ENCODE measurements at places on chromosomes 2 and 18.
A peak's percentile ranks its signal among the peaks of the same experiment; 100 is the strongest.

- DNase-seq: peak; percentile 16
Measured at GRCh38 chr2:60641811-60642788, 88.6 kb upstream of the BCL11A start.

GRCh38 chr2:216082805-216083204 lies 1.1 kb downstream of the TMEM169 start:
- no peak for DNase-seq

DNA sequence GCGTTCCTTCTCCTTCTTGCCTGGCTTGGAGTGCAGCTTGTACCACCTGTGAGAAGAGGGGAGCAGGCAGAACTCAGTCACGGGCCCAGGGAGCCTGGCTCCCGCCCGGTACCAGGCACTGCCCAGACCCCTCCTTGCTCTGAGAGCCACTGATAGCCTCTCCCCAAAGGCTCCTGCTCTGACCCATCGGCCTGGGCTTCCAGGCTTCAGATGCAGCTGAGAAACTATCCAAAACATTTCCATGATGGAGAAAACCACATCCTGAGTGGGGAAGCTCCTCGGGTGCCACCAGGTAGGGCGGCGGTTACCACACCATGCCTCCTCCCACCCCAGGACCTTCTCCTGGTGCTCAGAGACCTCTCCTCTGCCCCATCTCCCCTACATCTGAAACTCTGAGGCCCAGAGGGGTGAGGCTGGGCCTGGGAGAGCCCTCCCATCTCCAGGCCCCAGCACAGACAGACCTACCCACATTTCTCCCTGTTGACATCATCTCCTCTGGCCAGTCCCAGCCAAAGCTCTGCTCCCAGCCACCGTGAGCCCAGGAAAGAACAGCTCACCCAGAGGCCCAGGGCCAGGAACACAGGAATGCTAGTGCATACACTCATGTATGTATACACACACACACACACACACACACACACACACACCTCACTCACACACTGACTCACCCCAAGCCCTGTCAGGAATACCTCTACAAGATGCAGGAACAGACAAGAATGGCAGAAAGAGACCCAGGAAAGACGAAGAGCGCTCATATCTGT lies 17.9 kb upstream of the SFXN5 start:
- DNase-seq: no peak

DNA sequence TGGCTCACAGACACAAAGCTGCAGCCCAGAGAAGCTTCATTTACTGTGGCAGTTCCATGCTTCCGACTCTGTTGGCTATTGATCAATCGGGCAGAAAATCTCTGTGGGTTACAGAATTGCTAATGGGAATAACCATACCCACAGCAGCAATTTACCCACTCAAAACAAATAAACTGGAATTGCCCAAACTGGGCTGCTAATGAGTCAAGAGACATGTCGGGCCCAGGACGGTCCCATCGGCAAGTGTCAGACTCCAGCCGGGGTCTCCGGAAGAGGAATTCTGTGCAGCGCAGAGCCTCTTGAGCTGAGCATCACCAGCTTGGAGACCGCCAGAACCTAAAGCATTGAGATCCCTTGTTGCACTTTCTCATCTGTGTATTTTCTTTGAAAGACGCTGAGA lies 67.8 kb downstream of the TMEM18 start:
- DNase-seq: no peak

GRCh38 chr2:129178356-129178755 lies 801.1 kb upstream of the RAB6C start:
- DNase-seq: no peak

GRCh38 chr18:23872701-23873550 lies 141.6 kb upstream of the TTC39C start:
- DNase-seq: no peak

- no peak for DNase-seq
Measured at GRCh38 chr2:37267685-37268084, 36.2 kb downstream of the NDUFAF7 start.

DNA sequence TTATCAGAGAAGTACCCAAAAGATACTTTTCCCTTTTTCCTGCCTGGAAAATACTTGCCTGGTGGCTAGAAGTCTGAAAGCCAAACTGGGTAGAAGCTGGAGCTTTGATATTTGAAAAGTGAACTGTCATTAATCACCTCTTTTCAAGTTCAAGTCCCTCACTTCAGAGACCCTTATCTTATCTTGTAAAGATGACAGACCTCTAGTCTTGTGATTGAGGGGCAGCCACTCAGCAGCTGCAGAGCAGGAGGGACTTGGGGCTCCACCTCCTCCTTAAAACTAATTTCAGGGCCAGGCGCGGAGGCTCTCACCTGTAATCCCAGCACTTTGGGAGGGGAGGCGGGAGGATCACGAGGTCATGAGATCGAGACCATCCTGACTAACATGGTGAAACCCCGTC lies 64.2 kb upstream of the CDCA7 start:
- no peak for DNase-seq

GRCh38 chr2:18132697-18133096 lies 254.2 kb downstream of the KCNS3 start:
- DNase-seq: no peak

DNA sequence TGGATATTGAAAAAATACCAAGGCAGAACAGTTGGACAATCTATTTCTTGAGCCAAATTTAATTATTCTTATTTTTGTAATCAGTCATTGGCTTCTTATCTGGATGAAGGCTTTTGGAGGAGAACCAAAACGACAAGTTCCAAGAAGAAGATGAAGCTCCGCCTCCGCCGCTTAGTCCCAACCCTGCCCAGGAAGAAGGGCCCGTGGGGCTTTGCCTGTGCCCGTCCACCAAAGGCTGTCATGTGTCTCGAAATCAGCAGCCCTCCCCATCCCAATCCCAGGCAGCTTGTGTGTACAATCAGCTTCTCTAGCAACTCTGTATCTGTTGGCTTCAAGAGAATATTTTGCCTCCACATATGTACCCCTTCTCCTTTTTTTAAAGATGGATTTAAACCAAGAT lies 24.6 kb downstream of the PTRHD1 start:
- no peak for DNase-seq

GRCh38 chr18:8368512-8369217 lies 240.6 kb upstream of the RAB12 start:
- DNase-seq: no peak

DNA sequence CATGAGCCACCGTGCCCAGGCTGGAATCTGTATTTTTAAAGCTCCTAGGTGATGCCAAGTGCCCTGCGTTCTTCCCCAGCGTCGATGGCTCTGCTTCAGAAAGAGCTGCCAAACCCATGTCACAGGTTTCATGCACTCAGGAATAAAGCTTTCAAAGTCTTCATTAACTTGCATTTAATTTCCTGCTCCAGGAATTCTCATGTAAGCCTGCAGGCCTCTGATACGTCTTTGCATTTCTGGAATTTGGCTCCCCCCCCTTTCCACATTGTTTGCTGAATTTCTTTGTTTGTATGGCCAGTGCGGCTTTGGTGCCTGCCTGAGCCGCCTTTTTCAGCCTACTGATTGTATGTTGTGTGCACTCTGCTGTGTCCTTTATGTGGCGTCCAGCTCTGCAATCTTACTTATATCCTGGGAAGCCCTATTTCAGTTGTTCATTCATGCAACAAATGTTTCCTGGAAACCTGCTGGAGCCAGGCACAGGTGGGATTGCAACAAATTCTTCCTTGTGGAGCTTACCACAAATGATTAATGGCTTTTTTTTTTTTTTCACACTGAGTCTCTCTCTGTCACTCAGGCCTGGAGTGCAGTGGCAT lies 17.9 kb upstream of the OTOF start:
- DNase-seq: no peak

DNA sequence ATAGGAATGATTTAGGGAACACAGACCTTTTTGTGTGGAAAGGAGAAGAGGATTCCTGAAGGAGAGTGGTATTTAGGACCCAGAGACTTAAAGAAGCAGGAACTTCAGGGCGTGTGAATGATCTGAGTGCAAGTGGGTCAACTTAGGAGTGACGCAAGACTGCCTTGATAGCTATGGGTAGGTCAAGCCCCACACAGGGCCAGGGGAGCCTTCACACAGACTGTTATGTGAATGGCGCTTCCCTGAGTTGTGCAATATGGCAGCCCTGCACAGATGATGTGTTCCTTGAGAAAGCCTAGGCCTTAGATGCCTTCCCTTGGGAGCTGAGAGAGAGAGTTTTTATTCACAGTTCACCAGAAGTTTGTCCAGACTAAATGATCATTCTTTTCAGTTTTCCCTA lies 47.1 kb upstream of the IGFBP5 start:
- DNase-seq: no peak

DNA sequence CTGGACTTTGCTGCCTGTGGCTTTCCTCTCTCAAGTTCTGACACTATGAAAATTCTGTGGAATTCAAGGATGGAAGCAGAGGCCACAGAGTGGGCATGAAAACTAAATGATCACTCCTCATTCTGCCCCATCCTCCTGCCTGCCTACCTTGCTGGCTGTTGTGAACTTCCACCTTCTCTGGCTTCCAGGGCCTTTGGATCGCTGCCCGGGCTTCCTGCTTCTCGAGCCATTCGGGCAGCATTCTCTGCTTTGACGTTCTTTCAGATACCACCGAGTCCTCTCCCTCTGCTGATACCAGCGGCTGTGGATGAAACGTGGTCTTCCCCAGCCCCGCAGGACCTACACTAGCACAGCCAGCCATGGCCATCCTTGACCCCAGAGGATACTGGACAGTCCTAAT lies 327.7 kb upstream of the SLC14A2 start:
- DNase-seq: no peak

- DNase-seq: no peak
Measured at GRCh38 chr2:146661473-146662096, 1183.2 kb upstream of the ACVR2A start.

DNA sequence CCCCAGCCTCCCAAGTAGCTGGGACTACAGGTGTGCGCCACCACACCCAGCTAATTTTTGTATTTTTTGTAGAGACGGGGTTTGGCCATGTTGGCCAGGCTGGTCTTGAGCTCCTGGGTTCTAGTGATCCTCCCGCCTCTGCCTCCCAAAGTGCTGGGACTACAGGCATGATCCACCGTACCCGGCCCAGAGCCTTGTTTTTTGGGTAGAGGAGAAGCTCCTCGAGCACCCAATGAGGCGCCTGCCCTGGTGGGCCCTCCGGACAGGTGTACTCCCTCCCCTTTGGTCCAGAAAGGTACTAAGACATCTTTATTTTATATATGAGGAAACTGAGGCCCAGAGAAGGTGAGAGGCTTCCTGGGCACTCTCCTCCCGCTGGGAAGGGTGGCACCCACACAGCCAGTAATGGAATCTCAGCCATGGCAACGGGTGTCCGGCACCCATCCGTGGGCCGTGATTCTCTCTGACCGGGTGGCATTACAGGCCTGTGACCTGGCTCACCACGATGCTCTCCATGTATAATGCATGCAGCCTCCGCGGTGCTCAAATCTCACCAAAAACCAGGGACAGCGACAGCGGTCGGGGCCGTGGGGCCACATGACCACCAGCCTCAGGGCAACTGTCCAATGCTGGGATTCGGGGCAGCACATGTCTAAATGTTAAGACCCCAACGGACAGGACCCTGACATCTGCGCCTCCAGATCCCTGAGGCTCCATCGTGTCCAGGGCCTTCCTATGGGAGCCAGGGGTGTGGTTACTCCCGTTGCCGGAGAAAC lies 16.8 kb upstream of the KLHL30 start:
- no peak for DNase-seq

- no peak for DNase-seq
Measured at GRCh38 chr18:2921778-2922177, 75.0 kb downstream of the EMILIN2 start.

GRCh38 chr18:32319084-32319483 lies 129.2 kb downstream of the MEP1B start:
- DNase-seq: no peak

DNA sequence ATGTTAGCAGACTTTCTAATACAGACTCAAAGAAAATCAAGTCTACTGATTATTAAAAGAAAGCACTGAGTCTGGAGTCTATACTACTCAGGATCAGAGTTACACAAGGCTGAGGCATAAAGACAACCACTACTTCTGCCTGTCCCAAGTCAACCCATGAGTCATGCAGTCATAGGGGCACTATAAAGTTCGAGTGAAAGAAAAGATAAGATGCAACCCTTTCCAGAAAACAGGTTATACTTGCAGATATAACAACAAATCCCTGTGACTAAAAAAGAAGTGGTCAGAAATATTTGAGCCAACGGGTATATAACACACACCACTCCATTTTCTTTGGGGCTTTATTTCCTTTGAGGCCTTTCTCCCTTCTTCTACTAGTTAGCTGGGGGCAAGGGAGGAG lies 18.6 kb upstream of the SCRN3 start:
- DNase-seq: no peak

DNA sequence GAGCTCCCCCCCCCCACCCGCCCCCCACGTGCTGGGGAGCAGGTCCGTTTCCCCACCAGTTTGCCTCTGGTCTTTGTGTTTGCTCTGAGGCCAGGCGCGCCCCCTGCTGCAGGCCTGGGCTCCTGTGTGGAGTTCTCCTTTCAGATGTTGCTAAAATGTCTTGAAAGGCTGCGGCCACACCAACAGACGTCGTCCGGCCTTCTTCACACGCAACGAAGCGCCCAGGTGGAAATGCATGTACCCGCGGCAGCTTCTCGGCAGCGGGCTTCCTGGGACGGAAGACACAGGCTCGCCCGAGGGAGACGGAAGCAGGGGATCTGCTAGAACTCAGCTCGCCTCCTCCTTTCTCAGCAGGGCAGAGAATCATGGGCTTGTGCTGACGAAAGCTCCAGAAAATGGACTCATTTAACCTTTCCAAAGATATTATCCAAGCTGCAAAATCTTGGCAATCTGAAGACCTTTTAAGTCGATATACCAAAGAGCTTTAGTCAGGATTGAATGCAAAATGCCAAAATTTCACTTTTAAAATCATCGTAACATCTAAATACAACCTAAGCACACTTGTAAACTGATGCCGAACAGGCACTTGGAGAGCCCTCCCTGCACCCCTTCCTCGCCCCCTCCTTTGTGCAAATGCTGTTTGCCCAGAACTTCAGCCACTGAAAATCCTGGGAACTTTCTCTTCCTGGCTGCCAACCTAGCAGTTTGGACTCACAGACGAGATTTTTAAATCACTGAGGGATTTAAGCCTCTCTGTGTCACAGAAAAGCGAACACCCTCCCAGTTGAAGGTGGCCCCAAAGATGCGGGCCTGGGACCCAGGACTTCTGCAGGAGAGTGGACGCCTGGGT lies 125.5 kb upstream of the ZNF516 start:
- DNase-seq: peak; percentile 22

GRCh38 chr2:208265801-208266552 lies at the start of gene PIKFYVE:
PIKFYVE (plus strand) TSS chr2:208266255; CDS start chr2:208271520, 5,265 bp downstream.
- DNase-seq: peak; percentile 87

- no peak for DNase-seq
Measured at GRCh38 chr2:158481116-158481515, 24.4 kb downstream of the PKP4 start.

GRCh38 chr18:903701-904100 lies 970 bp upstream of the ADCYAP1 start:
- DNase-seq: peak; percentile 11

Data from naive thymus-derived CD4-positive, alpha-beta T cell (primary cell).